ENCODE measurements at places on chromosomes 2 and 18.

DNA sequence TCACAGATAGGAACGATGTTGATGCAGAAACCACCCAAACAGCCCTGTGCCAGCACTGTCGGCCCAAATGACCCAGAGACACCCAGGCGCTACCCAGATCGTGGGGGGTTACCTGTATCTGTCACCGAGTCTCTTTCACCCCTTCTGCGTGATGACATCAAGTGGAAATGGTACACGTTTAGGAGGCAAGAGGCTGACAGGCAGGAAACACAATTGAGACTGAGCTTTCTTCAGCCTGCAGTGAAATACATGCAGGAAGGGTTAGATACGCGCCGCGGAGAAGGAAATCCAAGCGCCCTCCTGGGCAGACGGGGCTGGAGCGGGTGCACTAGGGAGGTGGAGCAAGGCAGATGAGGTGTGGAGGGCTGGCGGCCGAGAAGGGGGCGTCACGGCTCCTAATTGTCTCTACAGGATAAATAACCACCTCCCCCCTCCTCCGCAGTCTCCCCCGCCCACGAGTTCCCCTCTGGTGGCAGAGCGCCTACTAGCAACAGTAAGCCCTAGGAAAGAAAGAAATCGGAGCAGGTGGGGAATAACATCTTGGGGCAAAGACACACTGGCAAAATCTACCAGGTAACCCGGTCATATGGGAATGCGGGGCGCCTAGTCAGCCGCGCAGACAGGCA lies at the start of gene RNF152:
TSS of gene RNF152 (minus strand) at position 325 of the 626 bp plus-strand sequence. CDS start 76,544 bp downstream, outside the sequence.
- peak; percentile 37 for DNase-seq

DNA sequence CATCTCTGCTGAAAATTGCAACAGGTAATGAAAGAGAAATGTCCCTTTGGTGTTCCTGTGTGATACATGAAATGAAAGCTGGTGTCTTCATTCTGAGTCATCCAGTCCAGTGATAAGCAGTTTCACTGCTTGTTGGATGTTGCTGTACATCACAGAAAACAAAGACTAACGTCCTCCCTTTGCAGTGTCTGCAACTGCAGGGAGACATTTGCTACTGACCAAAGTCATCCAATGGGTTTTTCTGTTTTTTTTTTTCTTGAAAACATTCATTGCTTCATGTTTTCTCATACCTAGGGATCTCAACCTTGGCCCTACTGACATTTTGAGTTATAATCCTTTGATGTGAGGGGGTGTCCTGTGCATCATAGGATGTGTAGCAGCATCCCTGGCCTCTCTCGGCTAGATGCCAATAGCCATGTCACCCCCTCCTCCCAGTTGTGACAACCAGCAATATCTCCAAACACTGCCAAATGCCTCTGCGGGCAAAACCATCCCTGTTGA lies 63.6 kb upstream of the FZD5 start:
- peak; percentile 77 for DNase-seq

GRCh38 chr2:58429014-58429875 lies 188.1 kb upstream of the FANCL start:
- no peak for DNase-seq

- DNase-seq: no peak
Measured at GRCh38 chr2:23545396-23545795, 160.4 kb downstream of the KLHL29 start.

- DNase-seq: no peak
Measured at GRCh38 chr2:199100326-199101110, 357.2 kb downstream of the SATB2 start.

- DNase-seq: no peak
Measured at GRCh38 chr2:146305164-146305563, 1539.7 kb upstream of the ACVR2A start.

DNA sequence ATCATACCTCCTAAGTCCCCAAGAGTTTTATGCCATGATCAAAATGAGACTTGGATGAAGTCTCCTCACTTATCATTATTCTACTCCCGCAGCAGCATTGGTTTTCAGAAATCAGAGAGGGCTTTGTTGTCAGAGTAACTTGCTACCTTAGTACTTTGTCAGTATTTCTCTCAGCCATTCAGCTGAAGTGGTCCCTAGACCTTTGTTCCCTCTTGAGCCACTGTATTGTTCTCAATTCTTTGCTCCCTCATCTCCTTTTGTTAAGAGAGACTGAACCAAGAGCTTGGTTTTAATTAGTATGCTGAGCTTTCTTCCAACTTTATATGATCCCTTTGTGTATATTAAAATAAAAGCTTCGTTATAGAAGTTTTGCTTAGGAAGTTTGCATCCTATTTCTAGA lies 133.4 kb downstream of the DOCK10 start:
- no peak for DNase-seq

DNA sequence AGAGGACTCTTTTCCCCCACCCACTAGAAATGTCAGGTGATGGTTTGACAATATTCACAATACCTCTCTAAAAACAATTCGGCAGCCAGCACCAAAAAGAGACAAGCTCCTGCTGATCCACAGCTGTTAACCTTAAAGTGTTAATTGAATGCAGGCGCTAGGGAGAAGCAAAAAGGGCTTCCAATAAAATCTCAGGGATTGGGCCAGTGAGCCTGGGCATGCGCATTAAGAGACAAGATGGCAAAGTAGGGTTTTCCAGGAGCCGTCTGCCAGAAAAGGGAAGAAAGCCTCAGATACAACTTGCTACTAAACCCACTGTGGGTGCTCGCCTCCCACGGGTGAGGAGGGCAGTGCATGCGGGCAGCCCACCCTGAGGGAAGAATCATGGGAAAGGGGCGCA lies 98.8 kb downstream of the HS6ST1 start:
- no peak for DNase-seq

All from GM13976 (cell line).